Hypothalamus (tissue), 51 donors: ENCODE measurements at places on chromosomes 5 and 9.

DNA sequence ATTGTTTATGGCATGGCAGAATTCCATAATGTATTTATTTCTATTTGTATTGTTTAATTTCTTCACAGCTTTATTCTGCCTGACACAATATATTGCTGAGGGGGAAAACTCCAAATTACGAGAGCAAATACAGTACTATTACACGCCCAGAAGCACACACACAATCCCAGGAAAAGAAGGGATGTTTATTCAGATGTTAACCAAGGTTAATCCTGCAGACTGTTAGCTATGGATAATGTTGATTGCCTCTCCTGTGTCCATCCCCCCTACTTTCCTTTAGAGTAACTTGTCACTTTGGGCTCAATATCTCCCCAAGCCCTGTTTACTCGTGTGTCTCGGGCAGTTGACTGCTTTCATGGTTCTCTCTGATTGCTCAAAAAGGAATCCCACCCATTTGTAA is 84.2 kb upstream of the ERCC6L2 start:
- no peak for DNase-seq

GRCh38 chr5:164394686-164395194 is 889.3 kb downstream of the MAT2B start:
- no peak for DNase-seq

GRCh38 chr5:88390096-88390441 is 121.4 kb upstream of the TMEM161B start:
- no peak for DNase-seq

DNA sequence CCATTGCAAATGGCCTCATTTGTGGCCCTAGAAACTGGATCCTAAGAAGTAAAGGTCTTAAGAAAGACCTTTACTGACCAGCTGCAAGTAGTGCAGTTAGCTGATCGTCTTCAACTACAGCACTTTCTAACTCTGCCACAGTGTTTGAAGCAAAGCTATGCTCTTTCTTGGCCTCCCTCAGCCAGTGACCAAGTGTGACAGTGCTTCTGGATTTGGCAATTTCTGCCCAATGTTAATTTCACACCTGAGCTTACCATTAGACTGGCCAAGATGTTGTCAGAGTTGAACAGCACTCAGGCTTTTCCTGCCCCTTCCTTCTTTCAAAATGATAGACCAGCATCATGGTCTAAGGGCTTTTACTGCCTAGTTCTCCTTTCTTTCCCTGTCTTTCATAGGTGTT is 36.1 kb downstream of the UHRF2 start:
- no peak for DNase-seq

GRCh38 chr5:127660047-127660733 is 11.3 kb downstream of the CTXN3 start:
- DNase-seq, result no peak
